ENCODE measurements at places on chromosomes 6 and 20. TPM values are rescaled to one million over a fixed set of nuclear protein-coding genes. Genes with fewer than 3 reads are reported as not detected.

WFDC10A gene
- not detected for total RNA-seq

GRCh38 chr6:13614126-13614925 is 809 bp upstream of the NOL7 start:
- no peak for DNase-seq

GRCh38 chr6:72032086-72032485 is 145.7 kb downstream of the RIMS1 start:
- DNase-seq, result no peak

DNA sequence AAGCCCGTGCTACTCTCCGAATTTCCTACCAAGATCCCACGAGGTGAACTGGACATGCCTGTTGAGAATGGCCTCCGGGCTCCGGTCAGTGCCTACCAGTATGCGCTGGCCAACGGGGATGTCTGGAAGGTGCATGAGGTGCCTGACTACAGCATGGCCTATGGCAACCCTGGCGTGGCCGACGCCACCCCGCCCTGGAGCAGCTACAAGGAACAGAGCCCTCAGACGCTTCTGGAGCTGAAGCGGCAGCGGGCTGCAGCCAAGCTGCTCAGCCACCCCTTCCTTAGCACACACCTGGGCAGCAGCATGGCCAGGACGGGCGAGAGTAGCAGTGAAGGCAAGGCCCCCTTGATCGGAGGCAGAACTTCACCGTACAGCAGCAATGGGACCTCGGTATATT is 8.0 kb upstream of the FAM83D start:
- no peak for DNase-seq

GRCh38 chr6:150876598-150876997 is 11.1 kb downstream of the MTHFD1L start:
- no peak for DNase-seq

CARMIL1 gene
- 6.1 TPM for total RNA-seq

GRCh38 chr6:93675856-93676417 is 256.6 kb upstream of the EPHA7 start:
- no peak for DNase-seq

DNA sequence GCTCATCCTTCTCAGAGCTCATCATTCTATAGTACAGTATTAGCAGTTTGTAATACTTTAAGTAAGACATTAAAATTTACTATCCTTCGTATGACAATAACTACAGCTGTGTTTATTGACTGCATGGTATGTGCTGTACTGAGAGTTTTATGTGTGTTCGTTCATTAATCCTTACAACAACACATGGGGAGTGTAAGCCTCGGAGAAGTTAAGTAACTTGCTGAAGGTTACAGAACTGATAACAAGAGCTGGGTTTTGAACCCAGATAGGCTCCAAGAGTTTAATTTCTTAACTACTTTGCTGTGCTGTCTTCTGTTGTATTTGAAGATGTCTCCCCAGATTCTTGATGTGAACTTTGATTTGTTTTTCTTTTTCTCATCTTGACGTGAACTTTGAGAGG is 23.7 kb downstream of the BRPF3 start:
- DNase-seq, result no peak

GRCh38 chr6:99364026-99364425 is 14.6 kb upstream of the FAXC start:
- no peak for DNase-seq

KCNQ2 gene
- 0.25 TPM for total RNA-seq

GJA1 gene
- total RNA-seq, result 1.4 TPM

LPA gene
- not detected for total RNA-seq

DNA sequence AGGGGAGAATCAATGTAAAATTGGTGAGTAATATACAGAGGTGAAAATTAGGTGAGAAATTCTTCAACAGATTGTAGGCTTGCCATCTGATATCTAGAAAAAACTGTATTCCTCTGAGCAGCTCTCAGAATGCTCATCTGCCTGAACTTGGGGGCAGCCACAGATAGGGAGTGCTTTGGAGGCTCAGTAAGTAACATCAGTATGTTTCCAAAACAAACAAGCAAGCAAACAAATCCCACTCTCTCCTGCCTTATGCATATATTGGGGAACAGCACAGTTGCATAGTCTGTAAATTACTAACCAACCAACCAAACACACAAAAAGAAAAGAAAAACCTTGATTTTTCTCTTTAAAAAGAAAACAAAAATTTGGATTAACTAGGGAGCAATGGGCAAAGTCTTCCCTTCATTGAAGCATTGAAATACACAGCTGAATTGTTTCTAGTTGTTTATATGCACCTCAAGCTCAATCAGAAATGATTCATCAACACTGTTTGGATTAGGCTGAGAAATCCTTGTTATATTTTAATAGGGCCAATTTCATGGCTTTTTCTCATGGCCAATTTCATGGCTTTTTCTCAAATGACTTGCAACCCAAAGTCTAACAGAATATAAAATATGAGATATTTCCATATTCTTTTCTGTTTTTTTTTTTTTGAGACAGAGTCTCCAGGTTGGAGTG is 50.1 kb upstream of the DEK start:
- no peak for DNase-seq
